CD8-positive, alpha-beta memory T cell (primary cell): ENCODE measurements at places on chromosomes 7 and 10. TPM values are rescaled to one million over a fixed set of nuclear protein-coding genes. Genes with fewer than 3 reads are reported as not detected.

GRCh38 chr7:26328498-26329390 lies 37.1 kb downstream of the SNX10 start:
- DNase-seq: no peak
- H3K27me3 ChIP-seq: no peaks in the 10 kb centered on the region
- H3K36me3 ChIP-seq: no peaks in the 10 kb centered on the region
- no peaks in the 10 kb centered on the region for H3K4me1 ChIP-seq
- no peak overlapping the region for H3K27ac ChIP-seq

- H3K27me3 ChIP-seq: no peaks in the 10 kb centered on the region
- no peaks in the 10 kb centered on the region for H3K4me1 ChIP-seq
- H3K4me3 ChIP-seq: no peak overlapping the region
- H3K36me3 ChIP-seq: no peaks in the 10 kb centered on the region
- H3K27ac ChIP-seq: no peak overlapping the region
These were observed 94.4 kb downstream of the MAPK8 start for GRCh38 chr10:48400850-48401220.

DNA sequence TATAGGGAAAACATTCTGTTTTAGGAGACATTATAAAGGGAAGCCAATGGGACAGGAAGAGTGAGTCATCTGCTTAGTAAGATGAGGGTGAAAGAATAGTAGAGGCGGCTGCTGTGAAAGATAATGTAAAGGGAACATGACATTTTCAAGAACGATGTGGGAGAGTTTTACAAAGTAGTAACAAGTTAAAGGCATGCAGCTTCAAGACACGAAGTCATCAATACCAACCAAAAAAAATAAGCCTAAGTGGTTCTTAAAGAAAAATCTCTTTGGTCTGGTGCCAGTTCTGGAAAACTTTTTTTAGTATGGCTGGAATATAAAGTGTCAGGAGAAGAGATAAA lies 6.1 kb downstream of the GSTO1 start:
- no peak for DNase-seq
- H3K36me3 ChIP-seq: peaks cover 36% of the 10 kb centered on the region
- H3K4me1 ChIP-seq: peaks cover 70% of the 10 kb centered on the region
- no peak overlapping the region for H3K27ac ChIP-seq
- no peaks in the 10 kb centered on the region for H3K27me3 ChIP-seq

- no peak overlapping the region for H3K27ac ChIP-seq
- no peaks in the 10 kb centered on the region for H3K27me3 ChIP-seq
- no peak for DNase-seq
- H3K4me3 ChIP-seq: no peak overlapping the region
- no peaks in the 10 kb centered on the region for H3K4me1 ChIP-seq
These were observed 97.5 kb downstream of the ZNF365 start for GRCh38 chr10:62471711-62472110.

GRCh38 chr7:116697152-116697551 lies 25.2 kb downstream of the MET start:
- H3K4me1 ChIP-seq: no peaks in the 10 kb centered on the region
- no peak overlapping the region for H3K4me3 ChIP-seq
- no peaks in the 10 kb centered on the region for H3K27me3 ChIP-seq
- no peak for DNase-seq

GRCh38 chr7:107815254-107815882 lies 12.3 kb upstream of the SLC26A3 start:
- H3K27ac ChIP-seq: no peak overlapping the region
- H3K27me3 ChIP-seq: no peaks in the 10 kb centered on the region
- DNase-seq: no peak
- no peaks in the 10 kb centered on the region for H3K4me1 ChIP-seq

- H3K27ac ChIP-seq: no peak overlapping the region
- H3K4me3 ChIP-seq: no peak overlapping the region
- DNase-seq: no peak
- H3K27me3 ChIP-seq: no peaks in the 10 kb centered on the region
These were observed 419.5 kb downstream of the PHTF2 start for GRCh38 chr7:78218051-78218450.

- no peak overlapping the region for H3K27ac ChIP-seq
- no peaks in the 10 kb centered on the region for H3K36me3 ChIP-seq
- H3K4me3 ChIP-seq: no peak overlapping the region
- no peak for DNase-seq
These were observed 79.3 kb upstream of the ST8SIA6 start for GRCh38 chr10:17533731-17534130.

DNA sequence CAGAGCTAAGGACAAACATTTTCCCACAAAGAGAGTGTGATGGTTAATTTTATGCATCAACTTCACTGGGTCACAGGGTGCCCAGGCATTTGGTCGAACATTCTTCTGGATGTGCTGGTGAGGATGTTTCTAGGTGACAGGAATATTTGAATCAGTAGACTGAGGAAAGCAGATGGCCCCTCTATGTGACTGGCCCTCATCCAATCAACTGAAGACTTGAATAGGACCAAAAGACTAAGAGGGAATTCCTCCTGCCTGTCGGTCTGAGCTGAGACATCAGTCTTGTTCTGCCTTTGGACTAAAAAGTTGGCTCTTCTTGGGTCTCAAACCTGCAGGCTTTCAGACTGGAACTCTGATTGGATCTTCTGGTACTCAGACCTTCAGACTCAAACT lies 44.4 kb downstream of the AFAP1L2 start:
- no peaks in the 10 kb centered on the region for H3K27me3 ChIP-seq
- no peak for DNase-seq
- no peaks in the 10 kb centered on the region for H3K4me1 ChIP-seq
- H3K4me3 ChIP-seq: no peak overlapping the region
- H3K36me3 ChIP-seq: no peaks in the 10 kb centered on the region

DNA sequence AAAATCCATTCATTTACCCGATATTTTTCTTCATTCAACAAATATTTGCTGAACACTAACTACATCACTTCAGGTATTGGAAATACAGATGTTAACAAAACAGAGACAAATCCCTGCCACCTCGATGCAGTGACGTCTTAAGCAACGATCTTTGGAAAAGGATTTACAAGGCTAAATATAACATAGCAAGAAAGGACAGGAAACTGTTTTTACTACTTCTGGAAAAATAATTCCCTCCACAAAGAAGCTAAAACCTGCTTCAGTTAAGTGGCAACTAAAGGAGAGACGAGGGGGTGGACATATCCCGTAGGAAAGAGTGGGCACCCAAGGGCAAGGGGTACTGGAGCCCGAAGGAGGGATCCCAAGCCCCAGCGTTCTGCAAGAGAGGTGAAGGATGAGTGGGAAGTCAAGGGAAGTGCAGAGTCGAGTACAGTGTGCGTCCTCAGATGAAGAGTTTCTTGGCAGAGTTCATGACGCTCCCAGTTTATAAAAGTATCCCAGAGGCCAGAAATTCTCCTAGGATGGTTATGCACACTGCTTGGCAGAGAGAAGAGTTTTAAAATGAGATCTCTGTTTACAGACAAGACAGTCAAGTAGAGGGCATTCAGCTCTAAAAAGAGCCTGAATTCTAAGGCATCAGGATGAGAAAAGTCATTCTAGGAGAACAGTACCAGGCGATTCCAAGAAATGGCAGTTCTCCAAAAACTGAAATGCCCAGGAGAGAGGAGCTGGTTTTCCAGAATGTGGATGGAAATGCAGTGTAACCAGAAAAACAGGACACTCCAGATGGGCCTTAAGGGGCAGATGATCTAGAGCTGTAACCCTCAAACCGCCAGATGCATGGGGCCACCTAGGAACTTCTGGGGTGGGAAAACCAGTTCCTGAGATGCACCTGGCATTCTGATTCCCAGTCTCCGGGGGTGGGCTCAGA lies 97.3 kb downstream of the GRB10 start:
- H3K4me3 ChIP-seq: no peak overlapping the region
- H3K27me3 ChIP-seq: no peaks in the 10 kb centered on the region
- H3K36me3 ChIP-seq: no peaks in the 10 kb centered on the region

Gene SLC16A9
- total RNA-seq: 0.31 TPM

Gene BPGM
- total RNA-seq: 27.1 TPM

Gene PCDH15
- total RNA-seq: not detected
